MCF 10A (cell line): ENCODE measurements at places on chromosomes 7 and 10.

DNA sequence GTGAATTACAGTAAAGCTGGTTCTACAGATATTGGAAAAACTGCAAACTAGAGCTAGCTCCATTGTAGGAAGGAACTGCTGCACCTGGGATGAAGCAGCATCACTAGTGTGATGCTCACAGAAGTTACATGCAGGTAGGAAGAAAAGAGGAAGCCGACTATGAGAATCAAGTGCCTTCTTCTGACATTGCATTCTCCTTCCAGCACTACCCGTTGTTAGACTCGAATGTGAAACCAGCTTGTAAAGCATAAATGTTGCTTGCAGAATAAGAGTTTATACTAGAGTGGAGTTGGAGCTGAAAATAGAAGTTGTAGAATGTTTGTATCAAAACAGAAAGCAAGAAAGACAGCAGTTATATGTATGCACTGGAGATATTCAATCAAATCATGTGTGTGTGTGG lies 49.9 kb downstream of the TRIM24 start:
- no peak for DNase-seq

DNA sequence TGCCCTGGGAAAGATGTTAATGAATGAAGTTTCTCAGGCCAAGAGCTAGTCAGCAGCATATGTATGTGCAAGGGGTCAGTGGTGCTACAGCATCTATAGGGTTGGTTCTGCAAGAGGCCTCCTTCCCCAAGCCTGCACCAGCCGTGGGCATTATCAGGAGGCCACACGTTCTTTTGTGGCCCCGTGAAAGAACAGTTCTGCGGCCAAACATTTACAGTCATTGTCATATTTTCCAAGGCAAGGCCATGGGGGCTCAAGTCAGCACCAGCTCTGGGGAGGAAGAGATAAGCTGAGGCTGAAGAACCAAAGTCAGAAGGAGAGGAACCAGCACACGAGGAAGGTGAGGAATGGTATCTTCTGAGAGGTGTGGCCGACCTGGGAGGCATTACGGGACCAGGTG lies 54.4 kb upstream of the TMEM72 start:
- DNase-seq: no peak

- DNase-seq: peak; percentile 11
These were observed 30.3 kb downstream of the ZAN start for GRCh38 chr7:100763556-100764140.

DNA sequence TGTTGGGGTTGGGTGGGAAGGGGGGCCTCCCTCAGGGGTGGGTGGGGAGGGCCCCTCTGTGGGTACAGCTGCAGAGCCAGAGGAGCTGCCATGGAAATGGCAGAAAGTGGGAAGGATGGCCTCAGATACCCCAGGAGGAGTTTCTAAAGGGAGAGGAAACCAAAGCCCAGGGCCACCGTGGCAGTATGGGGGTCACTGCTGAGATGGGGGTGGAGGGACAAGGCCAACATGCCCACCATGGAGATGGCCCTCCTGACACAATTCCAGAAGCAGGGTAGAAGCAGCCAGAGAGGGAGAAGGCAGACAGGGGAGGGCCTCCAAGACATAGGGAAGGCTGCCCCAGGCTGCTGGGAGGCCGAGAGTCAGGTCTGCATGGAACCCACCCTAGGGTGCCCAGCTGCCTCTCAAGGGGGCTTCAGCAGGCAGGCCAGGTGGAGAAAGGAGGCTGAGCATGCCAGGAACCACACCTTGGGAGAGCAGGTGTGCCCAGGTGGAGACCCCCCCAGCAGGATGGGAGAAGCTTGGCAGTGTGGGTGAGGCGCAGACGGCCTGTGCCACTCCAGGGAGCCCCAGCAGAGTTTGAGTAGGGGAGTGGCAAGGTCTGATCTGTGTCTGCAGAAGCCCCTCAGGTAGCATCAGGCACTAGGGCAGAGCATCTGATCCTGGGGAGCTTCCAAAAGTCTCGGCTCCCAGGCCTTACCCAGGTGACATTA lies 146.8 kb downstream of the ARHGAP22 start:
- DNase-seq: no peak

- peak; percentile 49 for DNase-seq
These were observed 244.0 kb downstream of the SKAP2 start for GRCh38 chr7:26620352-26620751.
